Stimulated activated CD8-positive, alpha-beta memory T cell treated with anti-CD3 and anti-CD28 coated beads, Interleukin-4, amount 100 ng/mL, for 1 hour (primary cell): ENCODE measurements at places on chromosomes 1 and 21.

GRCh38 chr1:192658255-192658654 is 22.3 kb downstream of the RGS13 start:
- no peak for DNase-seq

GRCh38 chr1:228150120-228150460 is 360 bp downstream of the GJC2 start:
- no peak for DNase-seq

GRCh38 chr1:192669174-192669573 is 33.2 kb downstream of the RGS13 start:
- no peak for DNase-seq

DNA sequence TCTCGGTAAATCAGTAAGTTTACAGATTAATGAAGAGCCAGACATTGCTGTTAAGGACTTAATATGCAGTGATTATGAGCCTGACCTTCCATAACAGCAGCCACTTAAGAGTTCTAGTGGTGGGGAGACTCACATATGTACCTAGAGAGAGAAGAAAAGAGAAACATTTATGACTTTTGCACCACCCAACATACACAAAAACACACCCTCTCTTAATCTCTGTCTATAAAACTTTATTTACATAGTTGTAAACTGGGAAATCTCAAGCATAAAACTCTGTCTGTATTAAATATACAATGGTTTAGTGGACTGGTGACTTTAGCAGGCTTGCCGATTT is 347.4 kb upstream of the ADGRL2 start:
- DNase-seq = no peak

DNA sequence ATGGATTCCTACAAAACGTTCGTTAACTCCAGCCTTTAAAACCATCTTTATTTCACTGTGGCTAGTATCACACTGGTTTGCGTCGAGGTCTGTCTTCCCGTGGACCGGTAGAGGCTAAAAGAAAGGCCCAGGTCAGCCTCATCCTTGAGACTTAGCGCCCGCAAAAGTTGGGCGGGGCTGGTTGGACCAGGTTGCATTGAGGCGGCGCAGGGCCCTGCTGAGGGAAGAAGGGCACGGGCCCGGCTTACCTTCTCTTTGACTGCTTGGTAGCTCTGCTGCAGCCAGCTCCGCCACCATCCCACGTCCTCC is 455 bp downstream of the BSDC1 start:
- no peak for DNase-seq

- no peak for DNase-seq
Observed at GRCh38 chr1:8059161-8059622, 33.1 kb upstream of the ERRFI1 start.

DNA sequence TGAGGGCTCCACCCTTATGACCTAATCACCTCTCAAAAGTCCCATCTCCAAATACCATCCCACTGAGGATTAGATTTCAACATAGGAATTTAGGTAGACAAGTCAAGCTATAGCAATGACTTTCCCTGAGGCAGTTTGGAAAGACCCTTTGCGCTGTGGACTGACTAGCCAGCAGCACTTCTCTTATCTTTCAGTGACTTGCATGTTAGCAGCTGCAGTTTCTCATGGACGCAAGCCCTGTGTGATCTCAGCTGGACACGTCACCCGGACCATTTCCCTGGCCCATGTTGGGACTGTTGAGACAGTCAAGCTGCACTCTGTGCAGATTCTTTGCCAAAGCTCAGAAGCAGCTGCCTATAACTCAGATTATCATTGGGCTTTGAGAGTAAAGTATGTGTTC is 408.1 kb upstream of the USP24 start:
- DNase-seq = no peak

- no peak for DNase-seq
Observed at GRCh38 chr1:205226868-205227583, 720 bp upstream of the TMCC2 start.

DNA sequence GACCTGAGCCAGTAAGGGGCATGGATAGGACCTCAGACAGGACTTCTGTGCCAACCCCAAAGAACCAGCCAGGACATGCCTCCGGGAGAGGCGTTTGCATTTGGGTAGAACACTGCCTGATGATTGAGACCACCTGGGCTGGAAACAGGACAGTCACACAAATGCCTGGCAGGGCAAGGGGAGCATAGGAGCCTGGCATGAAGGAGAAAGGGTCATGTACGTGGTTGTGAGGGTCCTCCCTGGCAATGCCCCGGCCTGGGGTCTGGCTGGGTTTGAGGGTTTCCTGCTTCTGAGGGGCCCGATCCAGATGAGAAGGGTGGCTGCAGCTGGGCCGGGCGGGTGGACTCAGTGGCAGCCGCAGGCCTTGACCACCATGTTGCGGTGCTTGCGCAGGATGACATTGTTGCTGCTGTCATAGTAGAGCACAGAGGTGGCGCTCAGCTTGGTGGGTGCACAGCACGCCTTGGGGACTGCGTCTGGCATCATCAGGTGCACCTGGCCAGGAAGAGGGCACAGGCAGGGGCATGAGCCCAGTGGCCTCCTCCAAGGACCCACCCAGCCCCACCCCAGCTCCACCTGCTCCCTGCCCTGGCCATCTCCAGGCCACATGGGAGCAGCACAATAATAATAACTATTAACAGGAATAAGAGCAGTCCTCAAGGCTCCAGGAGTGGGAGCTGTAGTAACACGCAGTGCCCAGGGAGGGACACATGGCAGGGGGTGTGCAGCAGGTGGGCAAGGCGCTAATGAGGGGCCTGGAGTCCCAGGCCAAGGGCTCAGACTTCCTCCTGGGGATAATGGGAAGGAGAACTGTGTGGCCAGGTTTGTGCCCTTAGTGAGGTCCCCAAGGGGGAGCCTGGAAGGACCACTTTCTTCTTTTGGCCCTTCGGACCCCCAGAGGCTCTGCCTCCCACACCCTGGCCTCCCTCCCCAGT is 10.8 kb downstream of the OXCT2 start:
- no peak for DNase-seq

GRCh38 chr1:77021732-77022131 is 154.5 kb downstream of the ST6GALNAC5 start:
- no peak for DNase-seq

- no peak for DNase-seq
Observed at GRCh38 chr1:29551123-29551936, 315.0 kb downstream of the PTPRU start.

GRCh38 chr1:100323419-100324106 is 28.7 kb upstream of the CDC14A start:
- no peak for DNase-seq

GRCh38 chr1:150009604-150010392 is 728 bp downstream of the OTUD7B start:
- DNase-seq = peak; percentile 3

DNA sequence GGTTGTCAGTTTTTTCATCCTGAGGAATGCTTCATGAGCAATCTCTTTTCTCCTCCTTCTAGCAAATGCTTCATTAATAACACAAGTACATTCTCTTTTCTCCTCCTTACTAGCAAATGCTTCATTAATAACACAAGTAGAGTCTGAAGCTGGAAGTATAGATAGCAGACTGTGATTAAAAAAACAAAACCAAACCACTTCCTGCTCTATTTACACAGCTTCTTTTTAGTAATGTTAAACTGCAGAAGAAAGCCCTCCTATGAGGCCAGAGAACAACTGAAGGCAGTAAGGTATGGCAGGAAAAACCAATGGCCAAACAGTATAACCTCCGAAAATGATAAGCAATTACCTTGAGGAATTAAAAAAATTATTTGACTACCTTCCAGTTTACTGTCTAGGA is 90.1 kb downstream of the ZSWIM5 start:
- no peak for DNase-seq

GRCh38 chr1:1434824-1435105 is 725 bp upstream of the VWA1 start:
- no peak for DNase-seq

DNA sequence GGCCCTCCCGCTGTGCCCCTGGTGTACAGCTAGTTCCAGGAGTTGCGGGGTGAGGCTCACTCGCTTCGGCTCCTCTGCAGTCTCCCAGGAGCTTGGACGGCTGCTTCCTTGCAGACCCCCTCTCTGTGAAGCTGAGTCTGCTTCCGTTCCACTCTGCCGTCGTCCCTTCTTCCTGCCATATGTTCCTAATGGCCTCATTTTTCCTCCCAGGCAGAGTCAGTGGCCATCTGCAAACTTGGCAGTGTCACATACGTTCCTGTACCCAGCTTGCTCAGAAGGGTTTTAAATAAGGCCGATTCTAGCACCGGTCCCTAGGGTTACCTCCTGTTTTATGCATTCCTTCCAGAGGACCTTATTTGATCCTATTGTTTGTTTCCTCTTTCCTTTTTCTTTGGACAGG is 21.3 kb downstream of the ACTL8 start:
- no peak for DNase-seq

- DNase-seq = no peak
Observed at GRCh38 chr1:4563586-4563985, 90.8 kb upstream of the AJAP1 start.

DNA sequence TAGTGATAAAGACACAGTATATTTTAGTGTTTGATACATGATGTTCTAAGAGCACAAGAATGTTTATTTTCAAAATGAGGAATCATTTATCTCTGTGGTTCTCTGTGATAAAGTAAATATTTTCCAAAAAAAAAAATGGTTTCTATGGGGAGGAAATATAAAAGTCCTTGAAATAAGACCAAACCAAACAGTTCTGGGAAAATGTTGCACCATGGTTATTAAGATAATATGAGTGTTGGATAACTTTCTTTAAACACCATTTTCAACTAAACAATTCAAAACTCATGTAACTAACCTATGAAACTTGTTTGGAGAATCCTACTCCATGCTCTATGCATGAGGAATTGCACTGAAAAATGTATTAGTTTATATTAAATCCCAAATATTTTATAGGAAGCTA is 184.6 kb downstream of the KCNT2 start:
- no peak for DNase-seq

DNA sequence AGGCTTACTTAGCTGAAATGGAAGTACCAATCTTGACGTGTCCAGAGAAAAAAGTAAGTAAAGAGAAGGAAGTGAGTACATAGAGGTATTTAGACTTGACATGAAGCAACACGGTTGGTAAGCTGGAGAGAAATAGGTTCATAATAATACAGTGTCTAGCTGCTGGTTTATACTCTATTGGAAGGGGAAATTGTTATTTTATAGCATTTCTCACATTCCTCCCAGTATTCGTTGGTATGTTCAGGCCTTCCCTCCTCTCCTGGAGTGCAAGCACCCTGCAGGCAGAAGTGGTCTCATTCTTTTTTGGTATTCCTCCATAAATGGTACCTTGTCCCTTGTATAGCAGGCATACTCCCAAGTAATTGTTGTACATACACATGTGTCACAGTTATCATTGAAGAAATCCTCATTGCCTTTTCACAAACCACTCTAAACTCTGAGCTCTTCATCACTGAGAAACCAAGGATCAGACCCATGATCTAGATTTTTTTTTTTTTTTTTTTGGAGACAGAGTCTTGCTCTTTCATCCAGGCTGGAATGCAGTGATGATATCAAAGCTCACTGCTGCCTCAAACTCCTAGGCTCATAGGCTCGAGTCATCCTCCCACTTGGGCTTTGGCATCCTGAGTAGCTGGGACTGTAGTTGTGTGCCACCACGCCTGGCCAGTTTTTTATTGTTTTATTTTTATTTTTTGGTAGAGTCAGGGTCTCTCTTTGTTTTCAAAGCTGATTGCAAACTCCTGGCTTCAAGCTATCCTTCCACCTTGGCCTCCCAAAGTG is 9.8 kb upstream of the IPO9 start:
- DNase-seq = no peak

GRCh38 chr1:235783148-235783776 is 83.4 kb downstream of the LYST start:
- no peak for DNase-seq

DNA sequence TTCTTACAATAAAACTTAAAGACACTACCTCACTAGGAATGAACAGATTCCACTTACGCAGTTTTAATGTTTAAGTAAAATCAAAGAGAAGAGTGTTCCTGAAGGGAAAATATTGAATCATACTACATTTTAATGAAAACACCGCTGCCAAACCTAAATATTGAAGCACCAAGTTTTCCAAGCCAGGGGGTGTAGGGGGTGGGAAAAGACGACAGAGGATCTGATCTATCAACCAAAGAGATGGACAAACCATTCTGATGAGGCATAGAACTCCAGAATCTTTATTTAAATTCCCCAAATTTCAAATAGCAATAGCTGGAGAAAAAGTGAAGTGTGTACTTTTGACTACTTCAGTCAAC is 1.2 kb downstream of the ELK4 start:
- DNase-seq = no peak

GRCh38 chr1:209692296-209692695 is 12.3 kb upstream of the HSD11B1 start:
- no peak for DNase-seq

DNA sequence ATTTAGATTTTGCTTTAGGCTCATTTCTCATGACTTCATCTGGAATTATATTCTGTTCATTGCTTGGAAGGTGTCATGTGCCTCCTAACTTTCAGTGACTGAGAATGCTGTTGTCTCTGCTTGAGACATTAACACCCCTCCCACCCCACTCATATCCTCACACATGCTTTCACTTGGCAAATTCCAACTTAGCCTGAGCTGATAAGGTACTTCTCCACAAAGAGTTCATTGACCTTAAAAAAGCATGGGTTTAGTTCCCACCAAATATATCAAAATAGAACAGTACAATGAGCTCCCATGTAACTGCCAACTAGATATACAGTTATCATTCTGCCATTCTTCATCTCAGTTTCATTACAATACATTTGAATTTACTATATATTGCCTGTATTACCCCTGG is 576.5 kb upstream of the ADGRL2 start:
- DNase-seq = no peak

GRCh38 chr1:153572569-153573015 is 6.9 kb upstream of the S100A2 start:
- DNase-seq = peak; percentile 18

- no peak for DNase-seq
Observed at GRCh38 chr21:17679002-17679600, 66.4 kb upstream of the BTG3 start.
